M059J (cell line): ENCODE measurements at places on chromosomes 2 and 18.

DNA sequence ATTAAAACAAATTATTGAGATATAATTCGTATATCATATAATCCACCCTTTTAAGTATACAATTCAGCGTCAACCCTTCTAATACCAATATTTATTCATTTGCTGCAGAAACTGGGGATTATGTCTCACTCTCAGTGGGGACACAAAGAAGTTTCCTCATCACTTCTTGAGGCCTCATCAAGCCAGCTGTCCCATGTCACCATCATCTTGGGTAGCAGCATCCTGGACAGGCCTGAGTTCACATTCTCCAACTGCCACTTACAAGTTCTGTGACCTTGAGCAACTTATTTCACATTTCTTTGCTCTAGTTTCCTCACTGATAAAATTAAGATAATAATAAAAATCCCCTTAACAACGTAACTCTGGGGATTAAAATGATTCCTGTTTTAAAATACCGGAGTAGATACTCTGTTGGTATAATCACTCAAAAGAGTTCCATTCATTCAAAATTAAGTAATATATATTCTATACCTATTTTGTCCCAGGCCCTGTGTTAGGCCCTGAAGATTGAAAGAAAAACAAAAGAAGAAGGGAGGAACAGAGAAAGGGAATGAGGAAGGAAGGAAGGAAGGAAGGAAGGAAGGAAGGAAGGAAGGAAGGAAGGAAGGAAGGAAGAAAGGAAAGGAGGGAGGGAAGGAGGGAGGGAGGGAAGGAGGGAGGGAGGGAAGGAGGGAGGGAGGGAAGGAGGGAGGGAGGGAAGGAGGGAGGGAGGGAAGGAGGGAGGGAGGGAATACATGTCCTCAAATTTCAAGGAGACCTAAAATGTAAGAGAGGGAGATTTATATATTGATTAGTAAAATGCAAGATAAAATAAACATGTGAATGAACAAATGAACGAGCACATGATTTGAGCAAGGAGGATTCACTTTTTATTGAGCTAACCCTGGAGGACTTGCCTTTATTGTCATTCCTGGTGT, 42.4 kb downstream of the NCKAP5 start:
- no peak for DNase-seq

DNA sequence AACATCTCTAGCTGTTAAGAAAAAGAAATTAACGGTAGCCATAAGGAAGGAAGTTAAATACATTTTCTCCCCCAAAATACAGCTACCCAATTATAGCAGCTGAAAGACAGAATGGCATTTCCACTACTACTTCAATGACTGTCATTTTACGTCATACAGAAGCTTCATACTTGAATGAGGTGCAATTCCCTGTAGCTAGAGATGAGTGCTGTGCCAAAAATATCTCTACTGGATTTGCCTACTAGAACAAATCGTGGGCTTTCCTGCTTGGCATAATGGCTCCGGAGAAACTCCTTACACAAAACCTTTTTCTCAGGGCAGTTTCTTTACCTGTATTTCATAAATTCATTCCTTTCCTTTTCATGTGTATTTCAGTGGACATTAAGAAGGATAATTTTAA, 36.3 kb upstream of the NRXN1 start:
- no peak for DNase-seq

DNA sequence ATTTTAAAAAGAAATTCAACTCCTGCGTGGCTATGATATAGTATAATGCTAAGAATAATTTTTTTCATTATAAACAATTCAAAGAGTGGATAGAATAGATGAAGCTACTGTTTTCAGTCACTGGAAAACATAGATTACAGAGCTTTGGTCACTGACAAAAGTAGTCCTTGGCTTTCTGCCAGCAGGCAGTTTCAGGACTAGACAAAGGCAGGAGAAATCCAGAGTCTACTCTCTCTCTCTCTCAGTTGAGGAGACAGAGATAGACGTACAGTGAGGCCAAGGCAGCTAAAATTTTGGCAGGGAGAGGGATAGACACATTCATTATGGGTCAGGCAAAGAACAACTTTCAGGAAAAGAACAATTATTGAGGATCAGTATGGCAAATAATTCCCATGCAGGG, 491.4 kb upstream of the CRIM1 start:
- no peak for DNase-seq

- DNase-seq = no peak
These were observed 2.7 kb downstream of the METTL4 start for GRCh38 chr18:2568605-2569004.

- DNase-seq = peak; percentile 27
These were observed 50.2 kb upstream of the OSR1 start for GRCh38 chr2:19408592-19408991.

DNA sequence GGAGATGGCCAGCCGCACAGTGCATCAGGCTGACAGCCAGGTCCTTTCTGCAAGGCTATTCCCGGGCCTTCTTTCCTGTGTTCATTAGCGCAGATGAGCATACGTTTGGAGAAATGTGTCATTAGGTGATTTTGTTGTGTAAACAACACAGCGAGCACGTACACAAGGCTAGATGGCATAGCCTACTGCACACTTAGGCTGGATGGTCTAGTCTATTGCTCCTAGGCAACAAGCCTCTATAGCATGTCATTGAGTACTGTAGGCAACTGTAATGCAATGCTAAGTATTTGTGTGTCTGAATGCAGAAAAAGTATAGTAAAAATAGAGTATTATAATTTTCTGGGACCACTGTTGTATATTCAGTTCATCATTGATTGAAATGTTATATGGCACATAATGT, 50.9 kb upstream of the PHLPP1 start:
- no peak for DNase-seq

DNA sequence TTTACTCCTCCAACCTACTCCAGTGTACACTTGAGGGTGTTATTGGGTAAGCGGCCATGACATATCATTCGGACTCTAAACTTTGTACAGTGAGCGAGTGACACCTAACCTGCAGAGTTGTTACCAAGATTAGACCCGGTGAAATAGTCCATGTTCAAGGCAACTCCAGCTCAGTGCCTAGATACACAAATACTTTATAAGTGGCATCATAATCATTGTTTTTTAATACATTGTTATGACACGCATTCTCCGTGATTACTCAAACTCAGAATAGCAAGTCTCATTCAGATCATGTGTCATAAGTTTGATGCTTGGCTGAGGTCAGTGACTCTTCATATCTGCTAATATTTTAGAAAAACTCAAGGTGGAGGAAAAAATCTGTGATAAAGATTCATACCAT, 597.8 kb downstream of the DCC start:
- DNase-seq = no peak

DNA sequence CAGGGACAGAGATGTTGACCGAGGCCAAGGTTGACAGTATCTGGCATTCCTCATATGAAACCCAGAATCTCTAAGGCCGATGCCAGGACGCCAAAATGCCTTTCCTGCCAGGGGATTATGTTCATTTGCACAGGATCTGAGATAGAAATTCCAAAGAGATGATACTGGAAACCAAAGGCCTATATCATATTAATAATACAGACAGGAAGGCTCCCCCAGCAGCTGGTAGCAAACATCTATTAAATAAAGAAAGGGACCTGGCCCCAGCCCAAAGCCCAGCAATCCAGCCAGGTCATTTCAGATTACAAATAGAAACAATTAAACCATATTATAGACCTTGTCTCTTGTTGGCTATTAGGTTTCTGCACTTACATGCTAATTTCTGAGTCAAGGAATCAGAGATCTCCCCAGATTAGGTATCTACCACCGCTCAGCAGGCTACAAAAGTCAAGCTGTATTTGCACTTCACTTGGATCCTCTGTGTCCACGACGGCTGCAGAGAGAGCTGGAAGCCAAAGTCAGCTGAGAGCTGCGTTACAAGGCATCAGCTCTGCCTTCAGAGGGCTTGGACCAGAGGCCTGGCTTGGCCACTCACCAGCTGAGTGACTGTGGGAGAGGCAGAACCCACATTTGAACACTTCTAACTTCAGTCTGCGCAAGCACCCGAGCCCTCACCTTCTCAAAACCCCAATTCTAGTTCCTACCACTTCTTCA, 269.3 kb upstream of the SIX2 start:
- peak; percentile 57 for DNase-seq

GRCh38 chr2:216006164-216006663, 7.1 kb downstream of the MREG start:
- peak; percentile 91 for DNase-seq

DNA sequence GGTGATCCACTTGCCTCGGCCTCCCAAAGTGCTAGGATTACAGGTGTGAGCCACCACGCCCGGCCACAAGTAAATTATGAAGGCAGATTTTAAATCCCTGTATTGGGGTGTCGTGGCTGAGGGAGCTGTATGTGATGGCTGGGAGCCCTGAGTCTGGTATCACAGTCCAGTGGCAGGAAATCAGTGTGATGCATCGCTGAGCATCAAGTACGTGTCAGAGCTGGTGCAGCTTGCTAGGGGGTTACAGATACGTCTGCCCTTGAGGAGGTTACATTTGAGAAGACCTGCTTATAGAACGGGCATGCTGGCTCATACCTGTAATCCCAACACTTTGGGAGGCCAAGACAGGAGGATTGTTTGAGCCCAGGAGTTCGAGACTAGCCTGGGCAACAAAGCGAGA, 4.3 kb downstream of the ENOSF1 start:
- DNase-seq = no peak

GRCh38 chr2:140734992-140735391, 1395.8 kb downstream of the LRP1B start:
- DNase-seq = no peak

- no peak for DNase-seq
These were observed at the start of gene CXCR2 for GRCh38 chr2:218125626-218126080. CXCR2 (plus strand) TSS chr2:218126028; CDS start chr2:218134802, 8,774 bp downstream.

DNA sequence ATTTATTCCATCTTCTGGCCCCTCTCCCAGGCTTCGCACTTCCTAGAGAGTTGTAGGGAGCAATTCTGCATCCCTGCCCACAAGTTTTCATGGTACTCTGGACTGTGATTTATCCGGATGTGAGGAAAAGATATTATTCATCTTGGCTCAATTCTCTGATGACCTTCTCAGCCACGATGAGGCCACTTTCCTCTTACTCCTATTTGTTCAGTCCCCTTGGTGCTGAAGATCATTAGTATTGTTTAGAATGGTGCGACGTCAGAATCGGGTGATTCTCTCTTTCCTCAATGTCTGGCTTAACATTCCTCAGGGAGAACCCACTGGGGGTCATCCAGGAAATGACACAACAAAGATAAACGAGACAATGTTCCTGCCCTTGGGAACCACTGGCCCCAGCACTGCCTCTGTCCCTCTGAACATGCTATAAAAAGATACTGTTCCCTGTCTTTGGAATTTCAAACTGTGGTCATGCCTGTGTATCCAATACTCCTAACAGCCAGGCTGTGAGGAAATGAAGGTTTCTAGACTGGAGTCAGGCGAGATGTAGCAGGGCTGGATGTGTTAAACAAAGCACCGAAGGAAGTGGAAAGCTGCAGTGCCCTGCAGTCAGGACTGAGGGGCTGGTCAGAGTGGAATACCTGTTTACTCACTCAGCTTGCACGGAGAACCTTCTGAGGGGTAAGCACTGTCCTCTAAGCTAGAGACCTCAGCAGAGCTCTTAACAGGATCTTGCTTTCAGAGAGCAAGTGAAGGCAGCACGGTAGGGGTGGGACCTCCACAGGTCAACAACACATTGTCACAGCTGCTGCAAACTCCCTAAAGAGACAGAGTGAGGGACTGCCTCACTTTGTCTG, 12.9 kb upstream of the GLI2 start:
- peak; percentile 67 for DNase-seq

DNA sequence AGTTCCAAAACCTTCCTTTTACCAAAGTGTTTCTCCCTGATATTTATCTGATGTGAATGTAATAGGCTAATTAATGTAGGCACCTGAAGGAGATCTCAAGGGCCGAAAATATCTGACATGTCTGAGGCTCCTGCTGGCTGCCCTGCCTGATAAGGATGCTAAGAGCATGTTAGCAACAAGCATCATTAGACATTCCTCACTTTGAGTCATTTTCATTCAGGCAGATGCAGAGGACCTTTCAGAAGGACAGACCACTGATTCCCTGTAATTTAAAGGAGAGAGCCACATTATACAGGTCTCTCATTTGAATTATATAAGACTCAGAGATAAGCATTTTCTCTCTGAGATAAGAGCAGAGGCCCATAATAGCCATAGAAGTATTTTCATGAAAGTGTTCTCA, 222.4 kb upstream of the NCKAP5 start:
- DNase-seq = peak; percentile 63
